ENCODE measurements at places on chromosomes 5 and 9. TPM values are rescaled to one million over a fixed set of nuclear protein-coding genes. Genes with fewer than 3 reads are reported as not detected.

Gene SLC1A1
- not detected for total RNA-seq

Gene LCN12
- 0.31 TPM for total RNA-seq

Gene DND1
- total RNA-seq = 0.35 TPM

Gene BAAT
- 0.04 TPM for total RNA-seq

Gene MIER3
- total RNA-seq = 11.4 TPM

Gene IRX4
- total RNA-seq = 20.3 TPM

Gene PCDH12
- total RNA-seq = 0.07 TPM

Gene RAPGEF1
- 31.1 TPM for total RNA-seq

Gene PCDHGB4
- total RNA-seq = 0.32 TPM

Gene SPATA31D1
- total RNA-seq = not detected
